ENCODE measurements at places on chromosomes 12 and 14. TPM values are rescaled to one million over a fixed set of nuclear protein-coding genes. Genes with fewer than 3 reads are reported as not detected.

Gene KRT80
- 68.4 TPM for total RNA-seq

DNA sequence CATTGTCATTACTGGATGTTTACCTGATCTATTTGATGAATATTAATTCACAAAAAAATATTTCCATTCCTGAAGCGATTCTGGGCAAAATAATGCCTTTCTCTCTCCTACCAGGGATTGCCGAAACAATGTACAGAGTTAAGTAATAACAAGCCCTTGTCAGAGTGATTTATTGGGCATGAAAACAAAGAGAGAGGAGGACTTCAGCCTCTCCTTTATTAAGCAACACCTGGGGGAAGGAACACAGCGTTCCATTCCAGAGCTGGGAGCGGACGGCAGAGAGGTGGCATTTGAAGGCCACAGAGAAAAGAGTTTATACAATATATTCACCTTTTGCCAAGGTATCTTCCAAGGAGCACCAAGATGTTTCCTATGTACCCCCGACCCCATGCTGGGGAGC, 165.8 kb downstream of the KSR2 start:
- no peak for DNase-seq

DNA sequence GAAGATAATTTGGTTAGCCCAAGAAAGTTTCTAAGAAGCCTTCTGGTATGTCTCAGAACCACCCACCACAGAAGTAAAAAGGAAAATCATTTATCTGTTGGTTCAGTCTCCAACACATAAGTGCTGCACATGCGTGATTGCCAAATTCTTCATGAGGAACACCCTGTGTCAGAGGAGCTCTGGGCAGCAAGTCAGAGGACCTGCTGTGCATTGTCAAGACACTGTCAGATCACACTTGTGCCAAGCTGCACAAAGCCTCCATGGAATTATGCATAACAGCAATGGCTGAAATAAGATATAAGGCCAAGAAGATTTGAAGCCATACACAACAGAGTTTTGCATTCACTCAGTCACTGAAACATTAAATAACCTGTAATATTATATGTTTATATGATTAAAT, 1304.7 kb upstream of the FLRT2 start:
- no peak for DNase-seq

GRCh38 chr14:105818712-105819005, 292.3 kb downstream of the TMEM121 start:
- DNase-seq: no peak
